Stimulated activated CD4-positive, alpha-beta T cell treated with anti-CD3 and anti-CD28 coated beads, TNF-alpha, amount 100 ng/mL, for 4 hours (primary cell): ENCODE measurements at places on chromosomes 12 and 14.

- no peak for DNase-seq
Measured at GRCh38 chr12:2179058-2179457, 126.3 kb downstream of the CACNA1C start.

DNA sequence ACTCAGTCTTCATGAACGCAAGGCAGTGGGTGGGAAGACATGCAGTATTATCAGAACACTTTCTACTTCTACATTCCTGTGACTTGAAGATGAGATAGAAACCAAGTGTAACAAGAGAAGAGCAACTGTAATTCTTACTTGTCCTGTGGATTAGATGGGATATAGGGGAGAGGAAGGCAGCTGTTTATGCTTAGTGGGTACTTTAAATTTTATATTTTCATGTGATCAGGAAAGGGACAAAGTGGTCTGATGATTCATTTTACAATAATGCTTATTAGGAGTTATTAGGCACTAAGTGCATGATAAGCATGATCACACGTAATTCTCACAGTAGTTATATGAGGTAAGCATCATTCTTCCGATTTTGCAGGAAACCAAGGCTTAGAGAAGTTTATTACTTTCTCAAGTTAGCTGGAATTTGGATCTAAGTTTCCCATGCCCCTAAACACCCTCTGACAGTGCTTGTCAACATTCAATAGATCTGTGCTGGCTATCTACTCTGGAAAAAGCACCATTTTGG lies 52.7 kb downstream of the PTGER2 start:
- DNase-seq, result no peak

DNA sequence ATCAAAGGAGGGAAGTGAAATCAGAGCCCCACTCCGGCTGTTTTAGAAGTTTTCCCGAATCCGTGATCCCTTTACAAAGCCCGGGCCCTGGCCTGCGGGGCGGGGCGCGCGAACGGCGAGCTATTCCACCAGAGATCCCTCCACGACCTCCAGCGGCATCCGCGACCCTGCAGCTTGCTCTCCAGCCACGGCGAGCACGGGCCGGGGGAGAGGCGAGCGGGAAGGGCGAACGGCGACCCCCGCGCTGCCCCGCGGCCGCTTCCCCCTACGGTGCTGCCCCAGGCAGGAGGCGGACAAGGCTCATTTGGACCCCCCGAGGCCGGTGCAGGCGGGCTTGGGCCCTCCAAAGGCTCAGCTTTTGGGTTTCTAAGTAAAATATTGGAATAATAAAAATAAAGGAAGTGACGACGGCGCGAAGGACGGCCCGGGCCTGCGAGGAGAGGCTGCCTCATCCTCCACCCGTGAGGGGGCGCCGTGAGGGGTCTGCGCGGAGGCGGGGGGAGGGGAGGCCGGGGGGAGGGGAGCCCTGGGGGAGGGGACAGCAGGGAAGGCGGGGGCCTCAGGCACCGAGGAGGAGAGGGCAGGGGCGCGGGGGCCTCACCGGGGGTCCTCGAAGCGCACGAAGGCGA lies 613 bp downstream of the SRSF9 start:
- DNase-seq, result peak; percentile 12

GRCh38 chr14:82411298-82411697 lies 877.6 kb upstream of the SEL1L start:
- DNase-seq, result no peak

GRCh38 chr14:20388159-20388558 lies 25.1 kb downstream of the TEP1 start:
- no peak for DNase-seq

- no peak for DNase-seq
Measured at GRCh38 chr12:3885277-3886094, 12.3 kb upstream of the PARP11 start.

GRCh38 chr12:75712223-75712622 lies 200.8 kb upstream of the KRR1 start:
- DNase-seq, result no peak

DNA sequence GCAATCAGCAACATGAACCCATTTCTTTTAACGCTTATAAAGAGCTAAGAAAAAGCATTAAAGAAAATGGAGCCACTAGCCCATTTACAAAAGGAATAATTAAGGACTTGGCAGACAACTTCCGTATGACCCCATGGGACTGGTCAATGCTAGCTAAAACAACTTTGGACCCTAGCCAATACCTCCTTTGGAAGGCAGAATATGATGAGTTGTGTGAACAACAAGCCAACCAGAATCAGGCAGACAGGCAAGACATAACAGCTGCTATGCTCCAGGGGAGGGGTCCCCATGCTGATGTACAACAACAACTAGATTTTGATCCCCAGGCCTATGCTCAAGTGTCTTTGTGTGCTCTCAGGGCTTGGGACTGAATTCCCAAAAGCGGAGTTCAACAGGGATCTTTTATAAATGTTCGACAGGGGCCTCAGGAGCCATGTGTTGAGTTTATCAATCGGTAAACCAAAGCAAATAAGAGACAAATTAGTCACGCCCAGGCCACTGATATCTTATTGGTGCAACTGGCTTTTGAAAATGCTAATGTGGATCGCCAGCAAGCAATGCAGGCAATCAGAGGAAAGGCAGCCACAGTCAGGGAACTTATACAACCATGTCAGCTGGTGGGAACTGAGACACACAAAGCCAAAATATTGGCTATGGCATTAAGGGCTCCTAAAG lies 254.4 kb upstream of the DIO2 start:
- no peak for DNase-seq

DNA sequence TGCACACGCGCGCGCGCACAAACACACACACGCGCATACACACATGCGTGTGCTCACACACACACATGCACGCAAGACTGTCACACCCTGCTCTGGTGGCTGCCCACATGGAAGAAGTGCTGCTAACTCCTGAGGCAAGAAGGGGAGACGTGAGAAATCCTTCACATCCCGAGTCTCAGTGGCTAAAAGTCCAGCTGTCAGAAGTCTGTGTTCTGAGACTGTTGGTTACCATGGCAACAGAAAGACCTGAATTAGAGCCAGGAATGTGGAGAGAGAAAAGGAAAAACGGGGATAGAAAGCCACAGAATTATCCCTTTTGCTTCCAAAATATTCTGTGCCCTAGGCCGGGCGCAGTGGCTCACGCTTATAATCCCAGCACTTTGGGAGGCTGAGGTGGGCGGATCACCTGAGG lies 71.2 kb downstream of the PPFIBP1 start:
- no peak for DNase-seq

GRCh38 chr12:49342914-49343731 lies 3.6 kb upstream of the DNAJC22 start:
- DNase-seq, result peak; percentile 42

DNA sequence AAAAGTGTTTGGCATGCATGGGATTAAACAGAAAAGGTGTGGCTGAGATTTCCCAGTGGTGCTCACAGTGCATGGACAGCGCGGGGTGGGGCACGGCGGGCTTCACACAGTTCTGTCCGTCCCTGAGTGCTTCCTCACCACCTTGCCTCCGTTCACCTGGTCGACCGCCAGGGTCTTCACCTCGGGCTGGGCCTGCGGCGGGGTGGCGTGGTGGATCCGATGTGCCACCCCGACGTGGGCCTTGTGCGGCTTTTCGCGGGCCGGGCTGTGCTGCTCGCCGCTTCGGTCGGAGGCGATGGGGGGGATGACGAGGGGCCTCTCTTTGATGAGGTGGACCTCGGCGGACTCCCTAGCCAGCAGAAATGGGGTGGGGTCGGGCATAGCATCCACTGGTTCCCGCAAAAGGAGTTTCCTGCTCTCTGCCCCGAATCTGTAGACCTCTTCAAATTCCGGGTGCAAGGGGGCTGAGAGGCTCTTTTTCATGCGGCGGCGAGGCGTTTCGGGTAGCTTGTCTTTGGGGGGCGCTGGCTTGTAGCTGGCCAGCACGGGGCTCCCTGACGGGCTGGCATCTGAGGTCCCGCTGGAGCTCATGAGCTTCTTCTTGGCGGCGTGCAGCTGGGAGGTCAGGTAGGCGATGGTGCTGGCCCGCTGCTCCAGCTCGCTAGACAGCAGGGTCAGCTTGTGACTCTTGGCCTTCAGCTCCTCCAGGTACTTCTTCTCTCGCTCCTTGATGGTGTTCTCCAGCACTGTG lies 35.5 kb downstream of the CCDC92 start:
- DNase-seq, result no peak

GRCh38 chr12:3740480-3741231 lies 12.3 kb downstream of the CRACR2A start:
- DNase-seq, result no peak

- DNase-seq, result no peak
Measured at GRCh38 chr14:34582117-34582680, 42.7 kb upstream of the EAPP start.

DNA sequence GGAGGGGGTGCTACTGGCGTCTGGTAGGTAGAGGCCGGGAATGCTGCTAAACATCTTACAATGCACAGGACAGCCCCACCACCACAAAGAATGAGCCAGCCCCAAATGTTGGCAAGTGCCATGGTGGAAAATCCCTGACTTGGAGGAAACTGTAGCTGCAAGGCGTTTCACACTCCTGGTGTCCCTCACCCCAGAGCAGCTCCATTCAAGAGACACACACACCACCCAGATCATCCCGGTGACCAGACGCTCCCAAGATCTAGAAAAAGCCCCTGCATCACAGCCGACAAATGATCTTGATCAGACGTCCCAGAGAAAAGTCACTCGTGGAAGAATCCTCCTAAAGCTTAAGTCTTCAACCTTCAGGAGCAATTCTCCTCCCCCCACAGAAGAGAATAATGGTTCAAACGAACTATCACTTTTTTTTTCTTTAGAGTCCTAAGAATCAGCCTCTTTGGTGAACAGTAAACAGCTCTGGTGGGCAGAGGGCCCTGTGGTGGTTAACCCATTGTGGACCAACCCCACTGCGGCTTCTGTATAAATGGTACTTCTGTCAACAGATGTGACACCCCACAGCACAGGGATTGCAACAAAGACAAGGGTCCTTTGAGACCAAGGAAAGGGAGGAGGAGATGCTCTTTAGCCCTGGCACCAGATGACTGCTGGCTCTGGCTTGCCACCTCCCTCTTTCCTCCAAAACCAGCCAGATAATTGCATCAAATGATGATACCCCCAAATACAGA lies 2.7 kb downstream of the GLTP start:
- no peak for DNase-seq

DNA sequence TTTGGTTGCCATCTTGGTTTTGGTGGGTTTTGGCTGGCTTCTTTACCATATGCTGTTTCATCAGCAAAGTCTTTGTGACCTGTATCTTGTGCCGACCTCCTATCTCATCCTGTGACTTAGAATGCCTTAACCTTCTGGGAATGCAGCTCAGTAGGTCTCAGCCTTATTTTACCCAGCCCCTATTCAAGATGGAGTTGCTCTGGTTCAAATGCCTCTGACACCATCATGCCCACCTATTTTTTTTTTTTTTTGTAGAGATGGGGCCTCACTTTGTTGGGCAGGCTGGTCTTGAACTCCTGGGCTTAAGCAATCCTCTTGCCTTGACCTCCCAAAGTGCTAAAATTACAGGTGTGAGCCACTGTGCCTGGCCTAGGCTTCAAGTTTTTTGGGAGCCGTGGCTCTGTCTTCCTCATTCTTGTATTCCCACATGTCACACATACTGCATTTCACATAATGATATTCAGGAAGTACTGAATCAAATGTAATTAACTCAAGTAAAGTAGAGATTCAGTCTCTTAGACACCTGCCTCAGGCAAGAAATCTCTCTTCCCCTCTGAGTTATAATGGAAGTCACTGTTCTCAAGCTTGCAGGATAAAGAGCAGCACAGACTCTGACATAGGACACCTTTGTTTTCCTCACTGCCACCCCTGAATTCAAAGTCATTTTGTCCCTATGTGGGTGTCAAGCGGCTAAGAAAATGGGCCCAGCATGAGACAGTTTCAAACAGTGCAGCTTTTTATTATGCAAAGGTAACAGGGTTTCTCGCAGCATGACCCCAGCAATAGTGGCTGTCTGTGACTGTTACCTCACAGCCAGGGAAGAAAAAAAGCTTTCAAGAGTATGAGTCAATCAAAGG lies 159.0 kb downstream of the PTPN11 start:
- DNase-seq, result no peak

DNA sequence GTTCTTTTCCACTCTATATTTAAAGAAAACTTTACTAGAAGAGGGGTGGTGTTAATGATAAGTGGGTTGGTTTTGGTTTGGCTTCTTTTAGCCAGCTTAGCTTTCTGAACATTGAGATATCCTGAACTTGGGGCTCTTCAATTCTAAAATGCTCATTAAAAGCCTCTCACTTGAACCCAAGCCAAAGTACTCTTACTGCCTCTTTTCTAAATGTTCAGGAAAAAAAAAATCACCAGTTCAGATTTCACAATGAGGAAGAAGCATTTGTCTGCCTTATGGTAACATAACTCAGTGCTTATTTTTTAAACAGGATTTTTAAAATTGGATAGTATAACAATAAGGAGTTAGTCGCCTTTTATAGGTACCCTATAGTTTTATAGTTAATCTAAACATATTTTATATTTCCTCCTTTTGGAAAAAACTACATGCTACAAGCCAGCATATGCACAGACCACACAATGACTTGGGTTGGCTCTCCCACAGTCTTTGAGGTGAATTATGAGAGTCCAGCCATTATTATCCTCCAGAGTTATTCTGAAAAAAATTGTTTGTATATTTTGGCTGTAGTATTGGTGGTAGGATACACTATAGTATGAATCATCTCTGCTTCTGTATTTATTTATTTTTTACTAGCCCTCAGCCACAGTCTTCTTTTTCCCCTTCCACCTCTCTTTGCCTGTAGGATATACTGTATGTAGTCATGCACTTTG lies 195.5 kb upstream of the TMPO start:
- no peak for DNase-seq

DNA sequence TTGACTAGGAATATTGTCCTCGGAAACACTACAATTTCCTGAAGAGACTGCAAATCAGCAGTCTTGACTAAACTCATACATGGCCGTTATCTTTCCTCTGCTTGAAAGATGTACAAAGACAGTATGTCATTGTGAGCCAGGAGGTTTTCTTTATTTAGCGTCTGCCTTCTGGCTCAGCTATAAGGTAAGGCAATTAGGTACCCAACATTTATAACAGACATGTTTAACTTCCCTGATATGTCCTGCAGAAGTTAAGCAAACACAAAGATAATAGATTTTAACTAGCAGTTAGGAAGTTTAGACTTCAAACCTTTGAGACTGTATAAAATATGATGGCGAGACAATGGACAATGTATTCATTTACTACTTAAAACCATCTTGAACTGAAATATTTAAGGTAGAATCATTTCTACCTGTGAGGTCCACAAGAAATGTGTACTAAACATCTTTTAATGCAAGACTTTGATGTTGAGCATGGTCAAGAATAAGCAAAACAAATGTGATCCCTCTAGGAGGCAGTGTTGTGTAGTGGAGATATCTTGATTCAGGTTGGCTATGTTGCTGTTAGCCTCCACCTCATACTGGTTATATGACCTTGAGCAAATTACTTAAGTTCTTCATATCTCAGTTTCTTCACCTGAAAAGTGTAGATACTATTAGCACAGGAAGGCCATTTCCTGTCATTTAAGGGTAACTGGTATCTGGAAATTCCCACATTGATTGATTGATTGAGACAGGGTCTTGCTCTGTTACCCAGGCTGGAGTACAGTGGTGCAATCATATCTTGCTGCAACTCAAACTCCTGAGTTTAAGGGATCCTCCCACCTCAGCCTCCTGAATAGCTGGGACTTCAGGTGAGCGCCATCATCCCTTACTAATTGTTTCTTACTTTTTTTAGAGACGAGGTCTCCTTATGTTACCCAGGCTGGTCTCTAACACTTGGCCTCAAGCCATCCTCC lies 96.3 kb upstream of the EEA1 start:
- no peak for DNase-seq

- DNase-seq, result no peak
Measured at GRCh38 chr12:132211816-132212215, 67.6 kb downstream of the NOC4L start.
